T-cell (primary cell): ENCODE measurements at places on chromosomes 11 and 22. TPM values are rescaled to one million over a fixed set of nuclear protein-coding genes. Genes with fewer than 3 reads are reported as not detected.

The CDC42BPG gene
- 9.1 TPM for total RNA-seq

The IGF2 gene
- total RNA-seq: 0.30 TPM

DNA sequence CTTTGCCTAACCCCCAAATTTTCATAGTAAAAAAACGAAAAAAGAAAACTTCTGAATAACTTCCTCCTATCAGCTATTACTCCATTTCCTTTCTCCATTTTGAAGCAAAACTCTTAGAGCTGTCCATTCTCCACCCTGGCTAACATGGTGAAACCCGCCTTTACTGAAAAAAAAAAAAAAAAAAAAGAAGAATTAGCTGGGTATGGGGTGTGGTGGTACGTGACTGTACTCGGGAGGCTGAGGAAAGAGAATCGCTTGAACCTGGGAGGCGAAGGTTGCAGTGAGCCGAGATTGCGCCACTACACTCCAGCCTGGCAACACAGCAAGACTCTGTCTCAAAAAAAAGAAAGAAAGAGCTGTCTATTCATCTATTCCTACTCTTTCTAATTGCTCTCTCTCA, 11.3 kb upstream of the NXF1 start:
- no peak overlapping the region for H3K27ac ChIP-seq
- H3K36me3 ChIP-seq: peaks cover 14% of the 10 kb centered on the region
- no peak overlapping the region for H3K4me3 ChIP-seq
- H3K27me3 ChIP-seq: no peaks in the 10 kb centered on the region
- DNase-seq: no peak

- no peak for DNase-seq
- no peaks in the 10 kb centered on the region for H3K27me3 ChIP-seq
- no peaks in the 10 kb centered on the region for H3K36me3 ChIP-seq
- no peaks in the 10 kb centered on the region for H3K4me1 ChIP-seq
Observed at GRCh38 chr11:96413408-96413807, 23.6 kb downstream of the JRKL start.

- H3K27me3 ChIP-seq: no peaks in the 10 kb centered on the region
- H3K27ac ChIP-seq: peak overlapping the region; percentile 92
- peaks cover 99% of the 10 kb centered on the region for H3K4me1 ChIP-seq
- H3K4me3 ChIP-seq: peak overlapping the region; percentile 52
- H3K36me3 ChIP-seq: peaks cover 39% of the 10 kb centered on the region
- peak; percentile 87 for DNase-seq
Observed at GRCh38 chr11:118895093-118896039, 11.7 kb downstream of the CXCR5 start.

GRCh38 chr11:47087801-47088200, 88.9 kb downstream of the ARFGAP2 start:
- no peak overlapping the region for H3K27ac ChIP-seq
- DNase-seq: no peak
- H3K27me3 ChIP-seq: no peaks in the 10 kb centered on the region
- H3K4me1 ChIP-seq: no peaks in the 10 kb centered on the region

- no peaks in the 10 kb centered on the region for H3K4me1 ChIP-seq
- H3K27ac ChIP-seq: no peak overlapping the region
- H3K36me3 ChIP-seq: peaks cover 78% of the 10 kb centered on the region
- no peak overlapping the region for H3K4me3 ChIP-seq
- no peaks in the 10 kb centered on the region for H3K27me3 ChIP-seq
- no peak for DNase-seq
Observed at GRCh38 chr11:62143727-62144126, 19.9 kb downstream of the INCENP start.
